ENCODE measurements at places on chromosomes 7 and 10.

GRCh38 chr10:34335960-34336690, 479.0 kb downstream of the PARD3 start:
- no peak for DNase-seq

DNA sequence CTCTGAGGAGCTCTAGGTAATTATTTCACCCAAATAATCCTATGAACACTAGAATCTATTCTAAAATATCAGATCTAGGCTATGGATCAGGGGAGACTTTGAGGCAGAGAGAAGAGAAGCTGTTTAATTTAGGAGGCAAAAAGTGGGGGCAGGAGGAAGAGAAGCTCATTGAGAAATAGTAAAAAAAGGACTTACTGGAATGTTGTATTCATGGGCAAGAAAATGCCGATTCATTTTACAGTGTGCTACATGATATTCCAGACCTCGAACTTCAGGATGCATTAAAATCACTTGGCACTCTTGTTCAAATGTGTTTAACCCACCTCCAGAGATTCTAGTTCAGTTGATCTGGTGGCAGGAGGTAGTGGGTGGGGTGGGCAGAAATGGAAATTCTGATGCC, 109.5 kb upstream of the ITGB1 start:
- DNase-seq: no peak

- DNase-seq: no peak
These were observed 827 bp downstream of the CSTF2T start for GRCh38 chr10:51698473-51699063.

DNA sequence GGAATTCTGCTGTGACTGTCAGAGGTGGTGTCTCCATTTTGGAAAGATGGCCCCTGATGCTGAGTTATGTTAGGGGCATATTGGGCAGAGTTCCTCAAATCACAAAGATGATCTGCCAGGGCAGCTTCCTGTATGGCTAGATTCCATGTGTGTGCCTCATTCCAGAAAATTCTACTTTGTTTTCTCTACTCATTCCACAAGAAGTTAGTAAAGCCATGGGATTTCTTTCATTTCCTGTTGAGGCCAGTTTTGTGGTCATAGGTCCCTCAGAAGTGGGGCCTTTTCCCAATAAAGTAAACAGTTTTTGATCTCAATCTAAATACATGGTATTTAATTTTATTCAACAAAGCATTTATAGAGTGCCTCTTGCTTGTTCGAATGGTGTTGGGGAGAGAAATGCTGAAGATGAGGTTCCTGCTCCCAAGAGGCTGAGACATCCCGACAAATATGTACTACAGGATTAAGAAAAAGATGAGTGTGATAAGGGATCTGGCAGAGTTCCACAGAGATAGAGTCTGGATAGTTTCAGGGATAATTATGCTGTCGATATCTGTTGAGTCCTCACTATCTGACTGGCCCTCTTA, 33.0 kb downstream of the MINDY4 start:
- DNase-seq: no peak

GRCh38 chr10:77030974-77031373, 606.6 kb downstream of the KCNMA1 start:
- no peak for DNase-seq

- no peak for DNase-seq
These were observed 173.8 kb downstream of the TMEM26 start for GRCh38 chr10:61279400-61279799.

- no peak for DNase-seq
These were observed 687 bp downstream of the HELLS start for GRCh38 chr10:94546049-94546900.
